ENCODE measurements at places on chromosomes 2 and 18. TPM values are rescaled to one million over a fixed set of nuclear protein-coding genes. Genes with fewer than 3 reads are reported as not detected.

WDR43 gene
- polyA plus RNA-seq, result 24.9 TPM

DNA sequence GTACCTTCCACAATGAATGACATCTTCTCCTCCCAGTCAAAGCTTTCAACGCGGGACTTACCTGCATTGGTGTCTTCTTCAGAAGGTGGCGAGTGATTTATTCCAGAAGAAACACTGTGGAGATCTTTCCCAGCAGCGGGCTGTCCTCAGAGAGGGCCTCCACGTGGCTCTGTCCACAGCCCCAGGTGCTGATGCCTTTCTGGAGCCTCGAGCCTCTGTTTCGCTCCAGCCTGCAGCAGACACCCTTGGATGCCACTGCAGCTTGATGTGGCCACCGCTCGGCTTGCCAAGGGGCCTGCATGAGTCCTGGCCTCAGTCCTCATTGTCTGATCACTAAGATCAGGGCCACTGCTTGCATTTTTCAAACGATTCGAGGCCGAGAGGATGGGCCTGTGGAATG is 46.6 kb upstream of the GALR1 start:
- no peak for DNase-seq

CSRNP3 gene
- 0.57 TPM for polyA plus RNA-seq

DNA sequence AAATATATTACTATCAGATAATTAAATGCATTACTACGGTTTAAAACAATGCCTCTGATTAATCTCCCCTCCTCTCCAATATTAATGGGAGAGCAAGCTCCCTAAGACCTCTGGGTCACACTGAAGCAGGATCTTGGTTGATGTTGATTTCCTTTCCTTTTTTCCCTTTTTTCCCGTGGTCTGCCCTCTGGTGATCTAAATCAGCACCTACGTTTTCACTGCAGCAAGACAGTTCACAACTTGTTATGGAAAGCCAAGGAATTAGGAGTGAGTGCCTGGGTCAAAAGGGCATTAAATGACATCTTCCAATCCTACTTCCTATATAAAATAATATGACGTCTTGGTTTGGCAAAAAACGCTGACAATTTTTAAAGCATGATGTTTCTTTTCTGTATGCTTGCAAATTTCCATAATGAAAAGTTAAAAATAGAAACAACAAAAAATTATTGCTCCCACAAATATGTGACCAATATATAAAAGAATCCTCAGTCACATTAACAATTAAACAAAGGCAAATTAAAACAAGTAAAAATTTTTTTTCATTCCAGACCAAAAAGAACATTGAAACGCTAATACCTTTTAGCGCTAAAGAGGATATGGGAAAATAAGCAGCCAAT is 7.9 kb upstream of the CFAP36 start:
- DNase-seq, result no peak

PCARE gene
- not detected for polyA plus RNA-seq

GRCh38 chr18:3129053-3129864 is 90.5 kb downstream of the MYOM1 start:
- peak; percentile 40 for DNase-seq

COLEC12 gene
- polyA plus RNA-seq, result not detected

GRCh38 chr2:19868701-19869580 is 32.8 kb downstream of the TTC32 start:
- DNase-seq, result no peak

- no peak for DNase-seq
Measured at GRCh38 chr2:20551945-20552328, 99.0 kb downstream of the HS1BP3 start.

DNA sequence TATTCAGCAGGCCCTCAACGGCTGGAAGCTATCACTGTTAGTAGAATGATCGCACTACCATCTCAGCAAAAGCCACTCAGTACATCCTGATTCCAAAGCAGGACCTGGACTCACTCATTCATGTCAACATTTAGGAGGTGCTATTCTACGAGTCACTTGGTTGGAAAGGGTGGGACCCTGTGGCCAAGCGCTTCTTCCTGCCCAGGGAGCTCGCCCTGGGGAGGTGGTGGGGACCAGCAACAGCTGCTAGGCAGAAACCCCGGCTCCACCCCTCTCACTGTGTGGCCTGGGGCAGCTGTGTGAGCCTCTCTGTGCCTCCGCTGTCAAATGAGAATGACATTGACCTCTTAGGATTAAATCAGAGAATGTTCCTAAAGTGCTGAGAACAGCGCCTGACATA is 231.4 kb downstream of the EIPR1 start:
- DNase-seq, result no peak

- no peak for DNase-seq
Measured at GRCh38 chr2:210162466-210163124, 8.6 kb downstream of the KANSL1L start.

GRCh38 chr2:60309336-60309735 is 244.1 kb downstream of the BCL11A start:
- DNase-seq, result no peak

DNA sequence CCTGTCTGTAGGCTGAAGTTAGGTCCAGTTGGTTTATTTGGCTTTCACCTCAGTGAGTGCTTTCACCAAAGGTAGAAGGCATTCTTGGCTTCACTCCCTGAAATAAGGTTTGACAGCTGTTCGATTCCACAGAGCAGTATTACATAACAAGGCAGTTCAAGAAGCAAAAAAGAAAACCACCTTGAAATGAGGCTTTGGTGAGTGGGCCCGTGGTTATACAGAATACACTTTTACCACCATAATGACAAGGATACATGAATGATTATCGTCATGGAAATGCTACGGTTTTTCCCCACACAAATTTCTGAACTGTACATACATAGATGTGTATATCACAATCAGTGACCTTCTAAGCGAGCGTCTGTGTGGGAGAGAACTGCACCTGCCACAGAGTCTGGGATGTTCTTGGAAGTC is 80.0 kb upstream of the CHRNA1 start:
- DNase-seq, result no peak

GRCh38 chr2:179528576-179529069 is 264.0 kb upstream of the SESTD1 start:
- DNase-seq, result no peak

- DNase-seq, result no peak
Measured at GRCh38 chr2:19369341-19369955, 11.0 kb upstream of the OSR1 start.

NT5C1B gene
- polyA plus RNA-seq, result not detected

ACAA2 gene
- polyA plus RNA-seq, result 15.3 TPM

- DNase-seq, result no peak
Measured at GRCh38 chr18:75045272-75045671, 163.7 kb downstream of the PTGR3 start.

CNTNAP5 gene
- not detected for polyA plus RNA-seq

DNA sequence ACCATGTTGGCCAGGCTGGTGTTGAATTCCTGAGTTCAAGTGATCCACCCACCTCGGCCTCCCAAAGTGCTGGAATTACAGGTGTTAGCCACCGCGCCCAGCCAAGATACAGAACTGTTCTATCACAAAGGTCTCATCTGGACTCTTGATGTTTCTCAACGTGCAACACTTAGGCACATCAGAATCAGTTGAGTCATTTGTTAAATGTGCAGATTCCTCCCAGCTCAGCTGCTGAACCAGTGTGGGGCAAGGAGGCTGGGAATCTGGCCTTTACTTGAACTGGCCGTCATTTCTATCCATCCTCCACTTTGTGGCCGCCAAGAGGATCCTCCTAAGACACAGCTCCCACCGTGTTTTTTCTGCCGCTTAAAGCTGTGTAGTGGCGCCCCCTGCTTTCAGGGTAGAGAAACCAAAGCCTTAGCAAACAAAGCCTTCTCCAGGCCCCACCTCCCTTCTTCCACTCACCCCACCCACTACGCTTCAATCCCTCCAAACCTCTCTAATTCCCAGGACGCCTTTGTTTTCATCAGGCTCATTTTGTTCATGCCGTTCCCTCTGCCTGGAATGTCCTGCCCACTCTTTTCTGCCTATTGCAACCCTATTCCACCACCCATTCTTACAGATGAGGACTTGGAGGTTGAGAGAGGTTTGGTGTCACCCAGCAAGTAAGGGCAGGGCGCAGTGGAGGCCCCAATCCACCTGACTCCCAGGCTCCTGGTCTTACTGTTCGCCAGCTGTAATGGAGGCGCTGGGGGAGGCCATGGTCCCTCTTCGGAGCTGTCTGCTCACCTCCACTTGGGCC is 776 bp upstream of the SPEG start:
- no peak for DNase-seq

GRCh38 chr2:206799083-206799482 is 33.7 kb downstream of the FASTKD2 start:
- no peak for DNase-seq

TSPYL6 gene
- not detected for polyA plus RNA-seq

DNA sequence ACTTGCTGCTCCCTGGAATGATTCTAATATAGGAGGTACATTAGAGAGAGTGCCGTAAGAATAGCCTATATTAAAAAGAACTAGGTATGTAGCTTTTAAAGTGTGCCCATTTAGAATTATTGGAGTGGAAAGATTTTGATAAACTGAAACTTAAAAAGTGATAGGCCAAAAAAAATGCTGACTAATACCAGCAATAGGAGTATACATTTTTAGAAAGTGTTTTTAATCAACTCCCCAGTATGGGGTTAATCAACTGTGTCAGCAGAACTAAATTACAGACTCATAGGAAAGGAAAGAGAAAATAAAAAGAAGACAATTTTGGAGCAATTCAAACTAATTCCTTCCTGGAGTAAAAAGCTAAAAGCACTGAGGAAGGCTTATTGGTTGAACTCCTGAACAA is 13.3 kb upstream of the MEIS1 start:
- no peak for DNase-seq

DNA sequence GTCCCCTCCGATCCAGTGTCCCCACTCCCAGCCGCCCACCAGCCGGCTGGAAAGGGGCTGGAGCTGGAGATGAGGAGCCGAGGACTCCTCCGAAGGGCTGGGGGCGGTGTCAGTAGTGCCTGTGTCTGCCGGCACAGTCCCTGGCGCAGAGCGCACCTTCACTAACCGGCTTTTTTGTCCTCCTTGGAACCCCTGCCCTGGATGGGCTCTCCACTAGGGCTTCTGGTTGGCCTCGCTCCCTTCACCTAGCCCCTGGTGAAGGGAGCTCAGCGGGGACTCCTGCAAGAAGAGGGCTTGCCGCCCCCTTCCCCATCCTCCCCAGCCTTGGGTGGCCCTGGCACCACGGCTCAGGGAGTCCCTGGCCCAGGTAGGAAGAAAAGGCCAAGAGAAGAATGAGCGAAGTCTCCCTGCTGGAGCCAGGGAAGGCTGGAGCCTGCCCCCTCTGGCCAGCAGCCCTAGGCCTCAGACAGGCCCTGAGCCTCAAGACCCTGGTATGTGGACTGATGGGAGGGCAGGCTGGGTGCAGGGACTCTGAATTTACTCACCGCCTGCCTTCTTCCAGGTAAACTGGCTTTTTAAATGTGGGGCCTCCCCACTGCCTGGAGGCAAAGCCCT is 570 bp upstream of the ECEL1 start:
- no peak for DNase-seq

GRCh38 chr2:227785293-227785692 is 28.3 kb upstream of the CCL20 start:
- DNase-seq, result peak; percentile 39
